ENCODE measurements at places on chromosomes 1 and 21. TPM values are rescaled to one million over a fixed set of nuclear protein-coding genes. Genes with fewer than 3 reads are reported as not detected.

DNA sequence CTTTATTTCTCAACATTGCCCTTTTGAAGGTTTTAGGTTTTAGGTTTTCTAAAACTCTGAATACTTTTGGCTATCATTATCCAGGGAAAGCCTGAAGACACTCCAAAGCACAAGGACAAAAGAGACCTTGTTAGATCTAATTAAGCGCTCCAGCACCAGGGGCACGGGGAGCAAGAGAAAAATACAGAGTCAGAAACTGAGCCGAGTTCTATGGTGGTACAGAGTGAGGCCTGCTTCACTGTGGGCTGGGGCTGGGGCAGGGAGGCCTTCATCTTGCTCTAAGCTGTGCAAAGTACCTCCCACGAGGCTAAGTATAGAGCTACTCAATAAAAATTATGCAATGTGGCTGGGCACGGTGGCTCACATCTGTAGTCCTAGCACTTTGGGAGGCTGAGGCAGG is 19.7 kb upstream of the RAB4A start:
- no peak for DNase-seq

DNA sequence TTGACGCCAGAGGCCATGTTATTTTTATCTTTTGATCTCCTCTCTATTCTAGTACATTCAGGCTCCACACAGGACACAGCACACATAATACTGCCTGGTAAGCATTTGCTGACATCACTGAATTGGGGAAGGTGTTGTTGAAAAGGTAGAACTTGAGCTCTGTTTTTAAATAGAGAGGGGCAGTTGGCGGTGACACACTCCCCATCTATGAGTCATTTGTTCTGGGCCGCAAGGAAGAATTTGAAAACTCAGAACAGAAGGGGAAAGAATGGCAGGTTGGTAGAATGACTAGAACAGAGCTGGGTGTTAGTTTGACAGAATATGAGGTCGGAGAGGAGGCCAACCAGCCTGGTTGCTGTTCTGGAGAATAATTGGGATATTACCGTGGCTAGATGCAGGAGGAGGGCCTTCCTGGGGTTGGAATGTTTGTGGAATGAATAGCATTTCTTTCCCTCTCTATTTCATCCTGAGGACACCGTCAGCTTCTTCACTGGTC is 52.1 kb upstream of the ERRFI1 start:
- DNase-seq, result no peak

CFHR2 gene
- total RNA-seq, result not detected

DNA sequence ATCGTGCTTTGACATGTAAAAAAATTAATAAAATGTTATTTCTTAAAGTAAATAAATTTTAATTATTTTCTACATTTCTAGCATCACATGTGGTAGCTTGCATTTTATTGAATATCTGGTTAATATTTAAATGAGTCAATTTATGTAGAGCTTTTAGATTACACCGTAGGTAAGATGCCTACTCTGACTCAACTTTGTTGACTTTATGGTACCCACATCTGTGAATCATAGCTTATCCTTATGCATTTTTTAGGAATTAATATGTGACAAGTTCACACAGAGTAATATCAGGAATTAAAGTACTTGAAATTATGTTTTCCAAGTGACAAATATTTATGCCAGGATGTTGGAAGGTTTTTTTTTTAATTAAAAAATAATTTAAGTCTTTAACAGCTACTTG is 120.7 kb downstream of the LEPR start:
- no peak for DNase-seq

DNA sequence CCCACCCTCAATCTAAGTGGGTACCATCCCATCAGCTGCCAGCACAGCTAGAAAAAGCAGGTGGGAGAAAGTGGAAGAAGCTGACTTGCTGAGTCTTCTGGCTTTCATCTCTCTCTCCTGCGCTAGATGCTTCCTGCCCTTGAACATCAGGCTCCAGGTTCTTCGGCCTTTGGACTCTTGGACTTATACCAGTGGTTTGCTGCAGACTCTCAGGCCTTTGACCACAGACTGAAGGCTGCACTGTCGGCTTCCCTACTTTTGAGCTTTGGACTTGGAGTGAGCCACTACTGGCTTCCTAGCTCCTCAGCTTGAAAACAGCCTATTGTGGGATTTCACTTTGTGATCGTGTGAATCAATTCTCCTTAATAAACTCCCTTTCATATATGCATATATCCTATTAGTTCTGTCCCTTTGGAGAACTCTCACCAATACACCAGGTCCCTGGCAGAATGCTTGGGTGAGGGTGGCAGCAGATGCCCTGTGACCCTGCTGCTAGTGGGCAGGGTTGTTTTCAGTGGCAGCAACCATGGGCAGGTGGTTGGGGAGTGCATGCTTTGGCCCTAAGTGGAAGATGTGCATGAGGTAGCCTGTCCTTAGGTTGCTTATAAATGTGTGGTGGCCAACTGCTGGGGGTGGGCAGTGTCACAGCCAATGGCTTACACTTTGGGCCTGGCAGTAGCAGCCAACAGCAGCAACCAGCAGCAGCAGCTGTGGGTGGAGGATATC is 10.8 kb upstream of the ADAM30 start:
- no peak for DNase-seq

- no peak for DNase-seq
Measured at GRCh38 chr1:164770131-164770529, 211.1 kb downstream of the PBX1 start.

DNA sequence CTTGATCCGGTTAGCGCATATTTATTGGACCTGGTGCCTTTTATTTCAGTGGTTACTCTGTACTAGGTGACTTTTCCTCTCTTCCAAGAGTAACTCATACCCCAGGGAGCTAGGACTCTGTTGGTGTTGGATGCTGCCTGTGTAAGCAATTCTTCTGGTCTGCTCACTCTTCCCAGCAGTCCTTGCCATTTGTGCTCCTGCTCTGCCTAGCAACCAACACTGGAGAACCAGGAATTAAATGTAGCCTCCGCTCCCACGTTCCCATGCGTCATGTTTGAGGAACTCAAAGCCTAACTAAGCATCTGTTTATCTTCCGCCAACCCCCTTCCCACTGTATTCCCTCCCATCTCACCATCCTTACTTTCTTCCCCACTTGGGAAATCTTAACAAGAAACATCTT is 65.7 kb upstream of the RAVER2 start:
- DNase-seq, result no peak

CLCA4 gene
- 1,448 TPM for total RNA-seq

- DNase-seq, result no peak
Measured at GRCh38 chr1:38444311-38444710, 397.7 kb upstream of the POU3F1 start.

DNA sequence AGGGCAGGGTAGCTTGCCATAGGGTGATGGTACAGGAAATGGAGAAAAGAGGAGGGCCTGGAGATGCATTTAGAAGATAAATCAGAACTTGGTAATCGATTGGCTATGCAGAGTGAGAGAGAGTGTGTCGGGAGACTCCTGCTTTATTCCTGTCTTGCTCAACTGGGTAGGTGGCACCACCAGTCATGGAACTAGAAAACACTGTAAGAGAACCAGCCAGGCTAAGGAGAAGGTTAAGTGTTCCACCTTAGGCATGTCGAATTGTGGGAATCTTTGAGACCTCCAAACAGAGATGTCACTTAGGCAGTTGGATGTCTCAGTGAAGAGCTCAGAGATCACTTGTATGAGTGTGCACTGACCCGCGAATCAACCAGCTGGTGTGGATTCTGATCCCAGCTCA is 28.7 kb upstream of the RD3 start:
- no peak for DNase-seq

DNA sequence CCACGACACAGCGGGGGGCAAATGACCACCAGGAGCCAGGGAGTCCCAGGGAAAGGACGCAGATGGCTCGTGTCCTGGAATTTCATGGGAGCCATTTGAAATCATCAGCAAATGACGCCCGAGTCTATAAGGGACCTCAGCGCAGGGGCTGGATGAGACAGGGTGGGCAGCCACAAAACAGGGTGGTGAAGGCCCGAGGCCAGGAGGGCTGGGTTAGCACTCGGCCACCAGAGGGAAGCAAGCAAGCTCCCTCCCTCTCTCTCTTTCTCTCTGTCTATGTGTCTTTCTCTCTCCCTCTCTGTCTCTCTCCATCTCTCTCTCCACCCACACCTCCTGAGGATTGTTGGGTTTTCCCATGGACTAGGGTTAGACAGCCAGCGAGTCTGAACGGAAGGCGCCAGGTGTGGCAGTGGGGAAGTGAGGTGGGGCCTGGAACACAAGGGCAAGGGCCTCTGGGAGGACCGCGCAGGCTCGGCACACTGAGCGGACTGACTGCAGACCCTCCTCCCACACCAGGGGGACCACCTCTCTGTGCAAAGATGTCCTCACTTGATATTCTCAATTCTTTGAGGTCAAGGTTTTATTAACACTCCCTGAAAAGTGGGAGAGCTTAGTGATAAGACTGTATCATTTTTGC is 73.8 kb upstream of the TMPRSS2 start:
- peak; percentile 69 for DNase-seq

GRCh38 chr1:1058921-1059493 is 15.1 kb downstream of the RNF223 start:
- DNase-seq, result no peak

DNA sequence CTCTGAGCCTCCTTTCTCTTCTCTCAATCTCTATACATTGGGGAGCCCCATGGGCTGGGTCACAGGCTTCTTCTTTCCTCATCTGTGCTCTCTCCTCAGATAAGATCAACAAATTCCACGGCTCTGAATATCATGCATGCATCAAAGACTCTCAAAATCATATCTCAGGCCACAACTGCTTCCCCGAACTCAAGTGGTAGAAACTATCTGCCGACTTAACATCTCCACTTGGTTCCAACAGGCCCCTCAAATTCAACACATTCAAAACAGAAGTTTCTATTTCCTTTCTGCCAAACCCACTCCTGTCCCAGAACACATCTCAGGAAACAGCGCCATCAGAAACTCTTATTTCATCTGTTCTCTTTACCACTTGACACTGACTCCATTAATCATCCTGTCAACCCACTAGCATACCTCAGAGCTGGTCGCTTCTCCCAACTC is 16.7 kb downstream of the DDX59 start:
- no peak for DNase-seq

DNA sequence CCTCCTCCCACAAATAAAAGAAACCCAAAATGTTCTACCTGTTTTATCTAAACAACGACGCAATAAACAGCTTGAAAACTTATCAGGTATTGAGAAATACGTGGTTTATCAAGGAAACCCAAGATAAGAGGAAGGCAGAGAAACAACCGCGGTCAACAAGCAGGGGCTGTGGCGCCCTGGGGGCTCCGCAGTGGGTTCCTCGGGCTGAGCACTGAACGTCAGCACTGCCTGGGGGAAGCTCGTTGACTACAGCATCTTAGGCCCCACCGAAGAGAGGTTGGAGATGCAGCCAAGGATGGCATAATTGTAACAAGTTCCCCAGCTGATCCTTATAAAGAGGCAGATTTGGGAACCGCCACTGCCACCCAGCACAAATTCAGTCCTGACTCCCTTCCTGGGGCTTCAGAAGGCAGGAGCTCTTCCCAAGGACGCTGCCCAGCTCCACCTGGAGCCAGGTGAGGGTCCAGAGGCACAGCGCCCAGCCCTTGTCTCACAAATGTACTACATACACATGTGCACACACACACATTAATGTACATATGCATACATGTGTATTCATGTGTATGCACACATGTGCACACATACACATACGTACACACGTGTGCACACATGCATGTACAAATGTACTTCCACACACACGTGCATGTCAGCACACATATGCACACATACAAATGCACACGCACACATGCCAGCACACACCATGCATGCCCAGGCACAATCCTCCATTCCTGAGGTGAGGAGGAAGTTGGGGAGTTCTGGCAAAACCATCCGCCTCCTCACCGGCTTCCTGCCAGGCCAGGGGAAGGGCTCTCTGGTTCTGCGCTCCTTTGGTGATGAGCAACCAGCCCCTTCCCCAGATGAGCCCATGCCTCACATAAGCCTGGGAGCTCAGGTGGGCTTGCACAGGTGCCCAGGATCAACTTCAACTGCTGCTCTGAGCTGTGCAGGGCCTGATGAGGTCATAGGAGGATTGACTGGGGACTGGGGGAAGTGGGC is 251.1 kb downstream of the NPHP4 start:
- DNase-seq, result no peak

DNA sequence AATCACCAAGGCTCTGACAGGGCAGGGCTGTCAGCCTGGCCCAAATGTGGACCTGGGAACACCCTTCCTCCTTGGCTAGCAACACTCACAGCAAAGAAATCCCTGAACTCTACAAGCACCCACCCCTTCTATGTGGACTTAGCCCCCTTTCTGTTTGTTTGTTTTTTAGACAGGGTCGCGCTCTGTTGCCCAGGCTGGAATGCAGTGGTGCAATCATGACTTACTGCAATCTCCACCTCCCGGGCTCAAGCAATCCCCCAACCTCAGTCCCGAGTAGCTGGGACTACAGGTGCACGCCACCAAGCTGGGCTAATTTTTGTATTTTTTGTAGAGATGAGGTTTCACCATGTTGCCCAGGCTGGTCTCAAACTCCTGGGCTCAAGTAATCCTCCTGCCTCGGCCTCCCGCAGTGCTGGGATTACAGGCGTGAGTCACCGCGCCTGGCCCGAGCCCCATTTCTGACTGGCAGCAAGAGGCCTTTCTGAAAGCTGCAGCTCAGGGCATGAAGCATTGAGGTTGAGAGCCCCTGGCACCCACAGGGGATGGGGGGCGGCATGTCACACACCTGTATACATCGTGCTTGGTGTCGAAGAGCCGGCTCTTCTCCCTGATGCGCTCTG is 16.2 kb downstream of the RIPK4 start:
- DNase-seq, result peak; percentile 26

DNA sequence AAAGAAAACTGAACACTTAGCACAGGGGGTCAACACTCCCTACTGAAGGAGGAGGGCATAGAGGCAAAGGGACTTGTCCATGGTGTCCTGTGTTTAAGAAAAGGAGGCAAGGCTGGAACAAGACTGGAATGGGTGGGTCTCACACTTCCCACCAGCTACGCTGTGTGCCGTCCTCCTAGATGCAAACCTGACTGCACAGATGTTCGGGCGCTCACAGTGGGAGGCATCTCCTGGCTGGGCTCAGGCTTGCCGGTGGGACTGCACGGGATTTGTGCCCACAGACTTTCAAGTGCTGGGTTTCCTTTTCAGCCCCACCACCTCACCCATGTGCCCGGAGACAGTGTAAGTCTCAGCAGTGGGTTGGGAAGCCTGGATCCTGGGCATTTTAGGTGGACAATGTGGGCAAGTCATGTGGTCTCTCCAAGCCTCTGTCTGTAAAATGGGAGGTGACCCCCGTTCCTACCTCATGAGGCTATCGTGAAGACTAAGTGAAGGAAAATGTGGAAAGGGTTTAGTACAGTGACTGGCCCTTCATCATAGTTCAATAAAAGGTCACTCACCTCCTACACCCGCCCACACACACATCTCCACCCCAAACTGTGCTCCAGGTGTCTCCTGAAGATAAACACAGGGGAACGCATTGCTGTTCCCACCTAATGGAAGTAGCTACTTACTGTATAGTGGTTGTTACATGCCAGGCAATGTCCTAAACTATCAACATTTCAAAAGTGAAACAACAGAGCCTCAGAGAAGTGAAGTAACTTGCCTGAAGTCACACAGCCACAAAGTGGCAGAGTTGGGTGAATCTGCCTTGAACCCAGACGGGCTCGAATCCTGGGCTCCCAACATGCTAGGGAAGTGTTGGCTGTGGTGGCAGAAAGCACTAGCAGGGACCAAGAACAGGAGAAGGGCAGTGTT is 36.0 kb downstream of the ATP1A1 start:
- no peak for DNase-seq

- no peak for DNase-seq
Measured at GRCh38 chr1:115325874-115326273, 12.2 kb downstream of the NGF start.

- DNase-seq, result no peak
Measured at GRCh38 chr1:157915859-157916258, 74.3 kb upstream of the CD5L start.

OR10K1 gene
- total RNA-seq, result not detected
